ENCODE measurements at places on chromosomes 1 and 21. TPM values are rescaled to one million over a fixed set of nuclear protein-coding genes. Genes with fewer than 3 reads are reported as not detected.

DNA sequence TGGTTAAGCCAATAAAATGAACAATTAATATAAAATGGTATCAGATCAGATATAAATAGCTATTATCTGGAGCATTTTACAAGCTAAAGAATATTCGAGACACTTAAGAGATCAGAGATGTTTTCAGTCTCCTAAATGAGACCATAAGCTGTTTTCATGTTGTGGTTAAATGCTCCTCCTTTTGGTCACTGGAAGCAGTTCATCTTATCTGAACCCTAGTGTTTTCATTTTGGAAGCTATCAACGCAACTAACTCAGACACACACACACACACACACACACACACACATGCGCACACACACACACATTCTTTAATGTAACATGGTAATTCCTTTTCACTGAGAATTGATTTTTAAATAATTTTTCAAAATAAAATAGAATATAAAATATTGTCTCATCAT lies 10.0 kb upstream of the LRRC8C start:
- no peak overlapping the region for H3K4me3 ChIP-seq
- H3K36me3 ChIP-seq: no peaks in the 10 kb centered on the region
- no peaks in the 10 kb centered on the region for H3K4me1 ChIP-seq
- H3K27ac ChIP-seq: no peak overlapping the region
- DNase-seq: no peak
- H3K27me3 ChIP-seq: no peaks in the 10 kb centered on the region

- no peak overlapping the region for H3K27ac ChIP-seq
- H3K4me3 ChIP-seq: no peak overlapping the region
- no peak for DNase-seq
Measured at GRCh38 chr1:156433032-156433431, 64.0 kb downstream of the RHBG start.

DNA sequence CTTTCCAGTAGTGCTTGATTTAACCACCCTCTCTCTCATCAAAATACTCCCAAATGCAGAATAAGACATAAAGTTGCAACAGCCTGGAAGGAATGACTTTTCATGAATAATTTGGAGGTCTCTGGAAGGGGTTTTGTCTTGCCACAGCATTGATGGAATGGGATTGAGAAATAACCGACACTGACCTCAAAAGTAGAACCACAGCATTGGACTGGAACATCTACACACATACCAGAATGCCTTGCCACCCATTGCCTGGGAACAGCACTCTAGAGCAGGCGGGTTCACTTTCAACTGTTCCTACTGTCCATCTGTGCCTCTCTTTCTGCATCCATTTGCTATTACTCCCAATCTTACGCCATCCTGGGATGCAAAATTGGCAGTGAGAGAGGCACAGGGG lies 149.1 kb upstream of the USP24 start:
- DNase-seq: no peak
- no peak overlapping the region for H3K4me3 ChIP-seq
- no peak overlapping the region for H3K27ac ChIP-seq
- H3K36me3 ChIP-seq: no peaks in the 10 kb centered on the region

- H3K4me1 ChIP-seq: peaks cover 50% of the 10 kb centered on the region
- peak overlapping the region; percentile 99 for H3K27ac ChIP-seq
- H3K36me3 ChIP-seq: peaks cover 26% of the 10 kb centered on the region
- H3K27me3 ChIP-seq: no peaks in the 10 kb centered on the region
- peak overlapping the region; percentile 81 for H3K4me3 ChIP-seq
- peak; percentile 79 for DNase-seq
Measured at GRCh38 chr1:6601049-6601922, 1.4 kb downstream of the KLHL21 start.

GRCh38 chr21:41418393-41418792 lies 7.6 kb upstream of the MX1 start:
- no peak for DNase-seq
- H3K4me3 ChIP-seq: no peak overlapping the region
- no peaks in the 10 kb centered on the region for H3K27me3 ChIP-seq
- peaks cover 14% of the 10 kb centered on the region for H3K4me1 ChIP-seq

- H3K4me3 ChIP-seq: no peak overlapping the region
- peaks cover 10% of the 10 kb centered on the region for H3K4me1 ChIP-seq
- no peaks in the 10 kb centered on the region for H3K27me3 ChIP-seq
Measured at GRCh38 chr1:244353551-244354091, 98.1 kb downstream of the ADSS2 start.

GRCh38 chr1:203378556-203379245 lies 27.8 kb upstream of the FMOD start:
- H3K4me1 ChIP-seq: peaks cover 44% of the 10 kb centered on the region
- no peaks in the 10 kb centered on the region for H3K36me3 ChIP-seq
- H3K27me3 ChIP-seq: no peaks in the 10 kb centered on the region
- H3K4me3 ChIP-seq: no peak overlapping the region
- peak overlapping the region; percentile 58 for H3K27ac ChIP-seq

- H3K36me3 ChIP-seq: peaks cover 87% of the 10 kb centered on the region
- H3K27ac ChIP-seq: no peak overlapping the region
- peaks cover 9% of the 10 kb centered on the region for H3K4me1 ChIP-seq
Measured at GRCh38 chr1:230681599-230681998, 32.3 kb downstream of the AGT start.

- H3K4me1 ChIP-seq: peaks cover 76% of the 10 kb centered on the region
- peak overlapping the region; percentile 47 for H3K4me3 ChIP-seq
- peak; percentile 83 for DNase-seq
- H3K36me3 ChIP-seq: no peaks in the 10 kb centered on the region
- H3K27me3 ChIP-seq: no peaks in the 10 kb centered on the region
Measured at GRCh38 chr1:36161641-36162531, 5.9 kb downstream of the MAP7D1 start.

DNA sequence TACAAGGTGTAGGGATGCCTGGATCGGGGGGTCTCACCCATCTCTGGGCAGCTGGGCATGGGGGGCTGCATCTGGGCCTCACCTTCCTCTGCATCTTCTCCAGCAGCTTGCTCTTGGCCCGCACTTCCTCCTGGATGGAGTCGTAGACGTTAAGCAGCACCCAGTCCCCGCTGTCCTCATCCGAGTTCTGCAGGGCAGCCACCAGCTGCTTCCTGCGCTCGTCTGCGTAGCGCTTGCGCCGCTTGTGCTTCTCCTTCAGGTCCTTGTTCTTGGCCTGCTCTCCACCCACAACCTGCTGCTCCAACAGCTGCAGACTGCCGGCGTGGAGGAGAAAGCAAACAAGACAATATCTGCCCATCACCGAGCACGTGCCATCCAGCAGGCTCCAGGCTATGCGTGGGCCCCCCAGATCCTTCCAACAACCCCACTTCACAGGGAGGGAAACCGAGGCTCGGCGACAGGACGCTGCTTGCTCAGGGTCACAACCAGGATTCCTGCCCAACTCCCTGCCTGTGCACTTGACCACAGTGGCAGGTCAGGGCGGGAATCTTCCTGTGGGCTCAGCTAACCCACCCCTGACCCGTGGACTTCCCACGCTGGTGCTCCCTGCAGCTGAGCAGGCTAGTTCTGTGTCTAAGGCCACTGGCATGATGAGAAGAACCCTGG lies 21.5 kb upstream of the DDOST start:
- no peaks in the 10 kb centered on the region for H3K4me1 ChIP-seq
- DNase-seq: no peak
- no peaks in the 10 kb centered on the region for H3K27me3 ChIP-seq
- no peak overlapping the region for H3K4me3 ChIP-seq
- H3K36me3 ChIP-seq: no peaks in the 10 kb centered on the region

- DNase-seq: no peak
- no peaks in the 10 kb centered on the region for H3K4me1 ChIP-seq
- no peak overlapping the region for H3K4me3 ChIP-seq
- H3K27ac ChIP-seq: no peak overlapping the region
- peaks cover 16% of the 10 kb centered on the region for H3K36me3 ChIP-seq
Measured at GRCh38 chr1:147641291-147641690, 29.0 kb downstream of the ACP6 start.

DNA sequence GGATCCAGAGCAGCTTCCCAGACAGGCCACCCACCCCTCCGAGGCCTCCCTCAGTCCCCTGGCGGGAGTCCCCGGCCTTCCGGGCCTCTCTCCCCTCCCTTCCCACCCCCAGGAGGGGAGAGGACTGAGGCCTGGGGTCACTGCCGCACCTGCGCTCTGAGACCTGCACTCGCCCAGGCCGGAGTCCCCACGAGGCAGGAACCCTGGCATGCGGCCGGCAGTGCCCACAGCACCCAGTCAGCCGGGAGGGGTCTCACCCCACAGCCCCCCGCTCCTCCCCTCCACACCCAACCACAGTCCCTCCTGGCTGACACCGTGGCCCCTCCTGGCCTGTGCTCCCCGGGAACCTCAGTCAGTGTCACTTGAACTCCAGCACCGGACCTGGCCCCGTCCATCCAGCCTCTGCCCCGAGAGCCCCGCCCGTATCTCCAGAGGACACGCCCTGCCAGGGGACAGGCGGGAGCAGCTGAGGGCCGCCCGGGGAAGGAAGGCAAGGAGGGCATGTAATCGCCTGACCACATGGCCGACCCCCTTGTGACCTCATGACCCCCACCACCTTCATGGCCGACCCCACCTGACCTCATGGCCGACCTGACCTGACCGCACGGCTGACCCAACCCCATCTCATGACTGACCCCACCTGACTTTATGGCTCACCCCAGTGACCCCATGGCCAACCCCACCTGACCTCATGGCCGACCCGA lies 28.7 kb upstream of the TTLL10 start:
- DNase-seq: no peak
- H3K27ac ChIP-seq: peak overlapping the region; percentile 65
- H3K27me3 ChIP-seq: no peaks in the 10 kb centered on the region
- H3K4me1 ChIP-seq: no peaks in the 10 kb centered on the region
- no peak overlapping the region for H3K4me3 ChIP-seq

TCP10L gene
- 0.78 TPM for total RNA-seq

RGS13 gene
- 4.7 TPM for total RNA-seq

INKA2 gene
- total RNA-seq: 13.3 TPM

ECM1 gene
- total RNA-seq: 15.5 TPM

CFAP74 gene
- 0.35 TPM for total RNA-seq

SPRR2E gene
- not detected for total RNA-seq

ABCA4 gene
- 1.4 TPM for total RNA-seq

MSH4 gene
- total RNA-seq: 0.96 TPM
